ENCODE measurements at places on chromosomes 5 and 9.

GRCh38 chr5:134124289-134125038 is 10.0 kb downstream of the TCF7 start:
- DNase-seq, result no peak

- no peak for DNase-seq
These were observed 4.4 kb downstream of the CRB2 start for GRCh38 chr9:123360161-123361085.

GRCh38 chr9:137720571-137721110 is 101.8 kb downstream of the EHMT1 start:
- no peak for DNase-seq

DNA sequence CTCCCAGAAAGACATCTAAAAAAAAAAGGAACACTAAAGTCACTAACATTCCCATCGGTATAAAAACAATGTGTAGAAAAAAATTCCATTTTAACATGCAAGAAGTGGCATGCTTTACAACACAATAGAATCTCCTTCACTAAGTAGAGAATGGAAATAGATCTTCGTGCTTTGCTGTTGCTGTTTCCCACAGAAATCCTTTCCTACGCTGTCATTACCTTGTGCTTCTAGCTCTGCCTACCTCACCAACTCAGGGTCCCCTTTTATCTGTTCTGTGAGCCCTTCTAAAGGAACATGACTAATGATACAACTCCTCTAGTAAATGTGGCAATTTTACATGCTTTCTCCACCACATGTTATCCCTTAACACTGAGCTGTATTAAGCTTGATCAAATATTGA is 202.9 kb downstream of the MCTP1 start:
- no peak for DNase-seq

- DNase-seq, result no peak
These were observed 43.7 kb downstream of the BICD2 start for GRCh38 chr9:92720807-92721535.

GRCh38 chr5:33857037-33857436 is 34.8 kb downstream of the ADAMTS12 start:
- no peak for DNase-seq

- no peak for DNase-seq
These were observed 332.3 kb downstream of the PLK2 start for GRCh38 chr5:58127255-58128220.

- DNase-seq, result peak; percentile 57
These were observed 25.7 kb downstream of the PDGFRB start for GRCh38 chr5:150129813-150130492.

DNA sequence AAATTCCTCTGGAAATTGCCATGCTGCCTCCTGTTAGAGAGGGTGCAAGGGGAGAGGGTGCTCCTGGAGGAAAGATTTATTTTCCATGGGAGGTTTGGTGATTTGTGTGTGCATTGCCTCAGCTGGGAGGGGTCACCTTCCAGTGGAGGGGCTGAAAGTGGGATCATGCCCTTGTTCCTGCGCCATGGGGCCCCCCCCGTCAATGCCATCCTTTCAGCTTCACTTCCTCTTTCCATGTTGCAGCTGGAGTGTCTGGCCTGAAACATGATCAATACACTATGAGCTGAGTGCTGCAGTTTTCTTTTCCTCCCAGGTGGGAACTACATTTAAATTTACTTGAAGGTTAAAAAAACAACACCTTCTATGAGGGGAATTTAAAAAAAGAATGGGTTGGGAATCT is 176.8 kb downstream of the MELK start:
- DNase-seq, result no peak

DNA sequence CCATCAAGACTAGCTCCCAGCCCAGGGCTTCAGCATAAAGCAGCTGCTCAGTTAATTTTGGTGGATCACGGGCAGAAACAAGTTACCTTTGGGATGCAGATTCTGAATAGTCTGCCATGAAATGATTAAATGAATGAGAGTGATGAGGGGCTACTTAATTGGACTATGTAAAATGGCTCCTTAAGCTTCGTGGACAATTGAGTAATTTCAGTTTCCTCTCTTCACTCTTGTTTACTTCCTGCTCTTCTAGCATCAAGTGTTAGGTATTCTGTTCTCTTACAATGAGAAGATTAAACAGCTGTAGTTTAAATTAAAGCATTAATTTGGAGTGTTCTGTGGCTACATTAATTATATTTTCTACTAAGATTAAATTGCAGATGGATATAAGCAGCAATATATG is 28.1 kb downstream of the PIK3R1 start:
- DNase-seq, result no peak

GRCh38 chr5:142743592-142744441 is 26.4 kb upstream of the ARHGAP26 start:
- DNase-seq, result no peak

GRCh38 chr5:60503771-60504170 is 196.2 kb downstream of the DEPDC1B start:
- DNase-seq, result no peak

- no peak for DNase-seq
These were observed 5.5 kb upstream of the MATR3 start for GRCh38 chr5:139287890-139288635.

DNA sequence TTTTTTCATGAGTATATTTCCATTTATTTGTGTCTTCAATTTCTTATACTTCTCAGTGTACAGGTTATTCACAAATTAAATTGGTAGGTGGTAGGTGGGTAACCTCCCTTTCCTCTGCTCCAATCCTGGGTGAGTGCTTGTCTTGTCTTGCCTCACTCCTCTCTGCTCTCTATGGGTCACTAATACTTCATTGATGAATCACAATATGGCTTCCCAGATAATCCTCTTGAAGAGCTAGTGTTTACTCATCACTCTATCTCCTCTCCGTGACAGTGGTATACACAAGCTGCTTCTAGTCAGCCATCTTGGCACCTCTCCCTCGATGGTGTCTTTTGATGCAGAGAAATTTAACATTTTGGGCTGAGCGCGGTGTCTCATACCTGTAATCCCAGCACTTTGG is 331.8 kb upstream of the NMUR2 start:
- no peak for DNase-seq

DNA sequence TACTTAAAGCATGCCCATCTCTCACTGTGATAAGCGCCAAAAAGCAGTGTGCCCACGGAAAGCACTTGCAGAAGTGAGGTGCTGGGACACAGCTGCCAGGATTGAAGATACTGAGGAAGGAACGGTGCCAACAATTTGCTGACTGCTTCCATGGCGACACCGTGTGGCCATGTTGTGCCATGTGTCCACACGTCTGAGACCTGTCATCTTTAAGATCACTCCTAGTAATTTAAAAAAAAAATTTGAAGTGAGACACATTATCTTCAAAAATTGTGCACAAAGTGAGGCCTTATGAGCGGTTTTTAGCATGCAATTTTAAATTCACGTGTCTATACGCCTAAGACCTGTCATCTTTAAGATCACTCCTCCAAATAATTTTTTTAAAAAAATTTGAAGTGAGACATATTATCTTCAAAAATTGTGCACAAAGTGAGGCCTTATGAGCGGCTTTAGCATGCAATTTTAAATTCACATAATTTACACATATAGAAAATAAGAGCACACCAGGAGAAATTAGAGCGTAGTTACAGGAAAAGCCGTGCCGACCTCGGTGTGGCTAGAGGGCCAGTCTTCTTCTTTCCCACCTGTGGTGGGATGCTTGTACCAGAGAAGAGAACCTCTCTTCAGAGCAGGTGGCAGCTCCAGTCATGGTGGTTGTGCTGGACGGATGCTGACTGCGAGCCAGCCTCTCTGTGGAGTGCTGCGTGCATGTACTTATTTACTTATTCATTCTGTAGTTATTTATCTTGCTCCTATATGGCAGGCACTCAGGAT is 21.4 kb upstream of the FLT4 start:
- peak; percentile 11 for DNase-seq

DNA sequence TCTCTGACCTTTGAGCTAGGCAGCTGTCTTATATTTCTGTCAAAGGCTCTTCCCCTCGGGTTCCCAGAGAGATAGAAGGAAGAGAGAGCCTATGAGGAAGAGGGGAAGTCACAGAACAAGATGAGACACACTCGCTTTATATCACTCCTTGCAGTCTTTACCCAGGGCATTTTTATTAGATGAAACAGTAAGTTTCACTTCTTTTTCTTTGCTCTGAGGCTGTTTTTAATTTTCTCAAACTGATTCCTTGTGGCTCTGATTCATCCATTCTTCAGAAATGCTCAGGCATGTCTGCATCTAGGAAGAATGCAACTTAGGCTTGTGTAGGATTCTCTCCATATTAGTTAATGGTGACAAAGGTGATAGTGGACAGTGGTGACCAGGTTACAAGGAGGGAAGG is 132.9 kb upstream of the CHD1 start:
- DNase-seq, result no peak

DNA sequence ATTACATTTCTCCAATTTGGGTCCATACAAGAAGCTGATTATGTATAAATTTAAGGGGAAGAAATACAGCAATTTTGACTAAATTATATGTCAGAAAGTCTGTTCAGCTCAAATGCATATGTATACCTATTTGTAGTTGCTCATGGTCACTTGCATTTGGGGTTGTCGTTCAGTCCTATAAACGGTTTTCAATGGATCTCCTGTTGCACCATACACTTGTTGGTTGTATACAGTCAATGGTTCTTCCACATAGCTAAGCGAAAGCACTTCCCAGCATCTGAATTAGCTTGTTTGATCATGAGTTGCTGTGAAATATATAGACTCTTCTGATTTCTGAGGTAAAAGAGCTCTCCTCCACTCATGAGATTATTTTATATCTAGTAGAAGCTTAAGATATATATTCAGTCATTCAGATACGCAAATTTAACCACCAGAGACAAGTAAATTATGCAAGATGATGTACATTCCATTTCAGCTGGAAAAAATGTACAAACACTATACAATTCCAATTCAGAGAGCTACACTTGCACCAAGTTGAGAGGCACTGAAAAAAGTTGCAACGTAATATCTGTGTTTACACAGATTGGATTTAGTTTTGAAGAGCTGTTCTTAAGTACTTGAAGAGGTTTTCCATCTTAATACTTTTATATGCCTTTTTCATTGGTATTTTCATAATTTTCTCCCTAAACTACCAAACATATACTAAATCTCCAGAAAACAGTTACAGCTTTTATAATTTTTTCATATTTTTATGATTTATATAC is 64.4 kb upstream of the POU5F2 start:
- DNase-seq, result no peak

DNA sequence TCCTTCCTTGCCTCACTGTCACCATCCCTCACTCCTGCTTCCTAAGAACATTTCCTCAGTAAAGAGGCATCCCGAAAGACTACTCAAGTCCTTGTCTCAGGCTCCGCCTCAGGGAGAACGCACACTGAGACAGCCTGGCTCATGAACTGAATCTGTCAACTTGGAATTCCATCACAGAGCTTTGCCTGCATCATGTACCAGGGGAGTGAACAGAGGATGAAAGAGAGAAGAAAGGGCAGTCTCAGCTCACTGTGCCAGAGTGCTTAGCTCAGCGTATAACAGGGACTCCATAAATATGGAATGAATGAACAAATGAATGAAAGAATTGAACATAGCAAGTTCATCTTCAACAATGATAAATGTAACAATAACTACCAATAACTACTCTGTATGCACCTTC is 68.7 kb upstream of the SLC1A3 start:
- DNase-seq, result no peak

- DNase-seq, result peak; percentile 44
These were observed 1.6 kb downstream of the BSPRY start for GRCh38 chr9:113350937-113351336.

DNA sequence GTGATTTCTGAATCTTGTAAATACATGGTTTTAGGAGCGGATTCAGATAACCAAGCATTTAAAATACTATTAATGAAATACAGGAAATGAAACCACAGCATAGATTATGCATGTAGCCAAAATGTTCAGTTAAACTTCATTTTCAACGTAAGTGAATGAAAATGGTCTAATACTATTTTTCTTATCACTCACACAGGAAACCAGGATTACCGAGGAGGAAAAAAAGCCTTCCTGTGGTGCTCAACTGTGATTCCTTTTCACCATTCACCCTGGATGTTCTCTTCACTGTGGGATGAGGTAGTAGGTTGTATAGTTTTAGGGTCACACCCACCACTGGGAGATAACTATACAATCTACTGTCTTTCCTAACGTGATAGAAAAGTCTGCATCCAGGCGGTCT is 83.4 kb upstream of the ZNF169 start:
- DNase-seq, result no peak

- DNase-seq, result no peak
These were observed 80.9 kb upstream of the PLPP6 start for GRCh38 chr9:4581035-4581760.

DNA sequence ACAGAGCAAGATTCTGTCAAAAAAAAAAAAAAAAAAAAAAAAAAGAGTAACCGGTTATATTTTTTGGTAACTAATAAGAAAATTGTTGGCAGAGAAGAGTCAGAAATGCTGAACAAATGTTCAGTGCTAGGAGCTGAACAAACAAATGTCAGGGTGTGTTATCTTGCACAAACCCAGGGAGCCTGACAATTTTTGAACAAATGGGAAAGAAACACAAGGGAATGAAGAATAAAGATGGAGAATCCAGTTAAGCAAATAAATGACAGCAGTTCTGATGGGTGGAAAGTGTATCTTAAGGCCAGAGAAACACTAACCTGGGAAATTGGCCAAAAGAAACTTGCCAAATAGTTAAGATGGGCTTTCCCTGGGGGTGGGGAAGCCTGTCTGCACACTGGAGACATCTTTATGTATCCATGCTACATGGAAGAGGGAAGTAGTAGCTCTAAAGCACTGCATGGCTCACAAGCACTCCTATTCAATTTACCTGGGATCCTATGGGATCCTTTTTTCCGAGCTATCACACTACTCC is 23.7 kb downstream of the KLHL3 start:
- no peak for DNase-seq

- no peak for DNase-seq
These were observed 174.9 kb upstream of the PAPPA start for GRCh38 chr9:115978659-115979096.

DNA sequence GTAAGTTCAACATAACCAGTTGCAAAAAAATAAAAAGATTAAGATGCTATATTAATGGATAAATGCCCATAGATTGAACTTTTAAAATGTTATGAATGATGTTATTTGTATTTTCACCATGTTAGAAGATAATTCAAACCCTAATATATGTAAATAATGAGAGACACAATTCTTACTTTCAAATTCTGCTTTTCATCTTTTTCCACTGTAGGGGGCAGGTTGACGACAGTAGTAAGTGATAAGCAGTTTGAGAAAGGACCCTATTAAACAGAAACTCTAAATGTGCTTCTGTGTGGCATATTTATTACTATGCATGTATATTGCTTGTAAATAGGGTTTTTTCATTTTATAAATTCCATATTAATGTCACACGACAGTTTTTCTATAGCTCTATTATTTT is 591.1 kb downstream of the SEMA5A start:
- no peak for DNase-seq

GRCh38 chr9:98909935-98910334 is 33.8 kb upstream of the COL15A1 start:
- DNase-seq, result no peak

GRCh38 chr5:7331131-7331530 is 64.8 kb upstream of the ADCY2 start:
- no peak for DNase-seq

DNA sequence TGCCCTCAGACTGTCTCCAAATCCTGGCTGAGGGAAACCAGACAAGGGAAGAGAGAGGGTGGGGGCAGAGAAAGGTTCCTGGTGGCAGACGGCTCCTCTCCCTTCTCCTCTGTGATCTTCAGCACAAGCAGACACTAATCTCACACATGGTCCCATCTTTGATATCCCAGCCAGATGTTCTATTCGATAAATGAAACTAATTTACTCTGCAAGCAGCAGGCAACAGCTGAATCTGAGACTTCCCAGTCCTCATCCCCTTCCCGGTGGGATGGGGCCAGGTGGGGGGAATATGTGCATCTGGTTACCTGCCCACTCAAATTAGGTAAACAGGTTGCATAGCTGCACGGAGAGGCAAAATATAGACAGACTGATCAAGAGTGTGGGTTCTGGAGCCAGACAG is 208.9 kb upstream of the PANK3 start:
- no peak for DNase-seq

GRCh38 chr5:103244398-103244797 is 14.2 kb upstream of the MACIR start:
- no peak for DNase-seq

Measured in immature natural killer cell (primary cell).